Kidney epithelial cell (primary cell): ENCODE measurements at places on chromosomes 2 and 18. TPM values are rescaled to one million over a fixed set of nuclear protein-coding genes. Genes with fewer than 3 reads are reported as not detected.
A peak's percentile ranks its signal among the peaks of the same experiment; 100 is the strongest.

Gene CRACDL
- total RNA-seq: 1.4 TPM in 2 replicates

Gene PTH2R
- not detected in 2 replicates for total RNA-seq

Gene TMEM198
- total RNA-seq: 7.1 and 7.6 TPM in 2 replicates

Gene FZD7
- 13.5 and 14.5 TPM in 2 replicates for total RNA-seq

Gene UGT1A4
- total RNA-seq: not detected in 2 replicates

Gene HOXD12
- total RNA-seq: not detected in 2 replicates

GRCh38 chr18:21049306-21049705, 62.3 kb downstream of the ROCK1 start:
- DNase-seq: no peak

GRCh38 chr2:156657809-156658208, 221.6 kb downstream of the GPD2 start:
- no peak for DNase-seq

DNA sequence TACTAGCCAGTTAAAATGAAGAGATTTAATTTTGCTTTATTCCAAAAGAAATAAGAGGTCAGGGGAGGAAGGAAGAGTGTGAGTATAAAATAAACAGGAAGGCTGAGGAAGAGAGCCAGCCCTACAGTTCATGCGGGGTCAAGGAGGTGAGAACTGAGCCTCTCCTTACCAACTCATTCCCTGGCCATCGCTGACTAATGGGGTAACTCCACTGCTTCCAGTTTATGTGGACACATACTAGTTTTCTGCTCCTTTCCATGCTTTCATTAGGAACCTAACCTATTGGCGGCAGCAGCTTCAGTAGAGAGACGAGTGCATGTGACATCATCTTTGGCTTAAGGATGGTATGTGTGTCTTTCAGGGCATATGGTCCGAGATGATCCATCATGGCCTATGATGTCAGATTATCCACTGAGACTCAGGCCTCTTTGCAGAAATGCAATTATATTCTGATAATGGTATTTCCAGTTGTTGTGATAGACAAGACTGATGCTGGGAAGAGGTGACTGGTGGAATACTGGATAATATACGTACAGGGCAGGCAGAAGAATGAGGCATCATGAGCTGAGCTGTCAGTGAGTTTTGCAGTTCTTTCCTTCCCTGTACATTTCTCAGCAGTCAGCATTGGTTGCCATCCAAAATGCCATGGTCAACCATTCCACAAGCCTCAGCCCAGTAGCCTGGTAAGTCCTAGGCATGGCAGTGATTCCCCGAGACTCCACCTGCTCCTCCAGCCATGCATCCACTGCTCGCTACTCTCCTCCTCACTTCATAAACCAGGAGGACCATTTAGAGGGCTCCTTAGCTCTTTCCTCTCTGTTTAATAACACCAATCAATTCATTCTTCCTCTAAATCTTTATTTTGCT, 184.6 kb upstream of the OSR1 start:
- no peak for DNase-seq

- no peak for DNase-seq
These were observed 118.3 kb downstream of the SH3RF3 start for GRCh38 chr2:109247340-109247739.

- no peak for DNase-seq
These were observed 8.3 kb downstream of the WNT6 start for GRCh38 chr2:218867900-218868299.

DNA sequence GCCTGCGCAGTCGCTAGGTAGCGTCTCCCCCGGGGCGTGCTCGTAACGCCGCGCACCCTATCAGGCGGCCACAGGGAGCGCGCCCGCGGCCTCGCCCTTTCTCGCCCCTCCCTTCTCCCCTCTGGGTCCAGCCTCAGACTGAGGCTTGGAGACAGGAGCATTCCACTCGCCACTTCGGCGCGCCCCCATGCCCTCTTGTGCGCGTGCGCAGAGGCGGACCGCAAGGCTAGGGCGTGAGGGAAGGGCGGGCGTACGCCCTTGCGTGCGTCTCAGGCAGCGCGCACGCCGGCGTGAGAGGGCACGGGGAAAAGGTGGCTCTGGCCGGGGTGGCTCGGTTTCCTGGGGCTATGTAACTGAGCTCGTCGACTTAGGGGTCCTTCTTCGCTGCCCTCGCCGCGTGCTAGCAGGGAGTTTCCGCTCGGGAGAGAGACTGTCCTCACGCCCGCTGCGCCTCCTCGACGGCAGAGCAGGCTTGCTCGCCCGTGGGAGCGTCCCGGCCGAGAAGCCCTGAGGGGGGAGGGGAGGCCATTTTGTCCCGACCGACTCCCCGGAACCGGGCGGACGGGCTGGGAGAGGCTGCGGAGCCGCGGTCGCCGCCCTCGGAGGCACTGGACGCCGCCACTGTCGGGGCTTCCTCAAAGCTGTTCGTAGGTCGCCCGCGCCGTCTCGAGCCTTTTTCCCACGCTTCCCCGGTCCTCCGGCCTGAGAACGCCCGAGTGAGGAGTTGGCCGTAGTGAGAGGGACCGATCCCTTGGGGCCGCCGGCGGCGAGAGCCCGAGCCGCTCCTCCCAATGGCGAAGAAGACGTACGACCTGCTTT, at the start of gene RAB10:
Gene RAB10, plus strand, starts transcription at position 267 of the 819 bp plus-strand sequence. Its CDS starts 525 bp downstream, at position 792.
- peak; percentile 93 for DNase-seq

DNA sequence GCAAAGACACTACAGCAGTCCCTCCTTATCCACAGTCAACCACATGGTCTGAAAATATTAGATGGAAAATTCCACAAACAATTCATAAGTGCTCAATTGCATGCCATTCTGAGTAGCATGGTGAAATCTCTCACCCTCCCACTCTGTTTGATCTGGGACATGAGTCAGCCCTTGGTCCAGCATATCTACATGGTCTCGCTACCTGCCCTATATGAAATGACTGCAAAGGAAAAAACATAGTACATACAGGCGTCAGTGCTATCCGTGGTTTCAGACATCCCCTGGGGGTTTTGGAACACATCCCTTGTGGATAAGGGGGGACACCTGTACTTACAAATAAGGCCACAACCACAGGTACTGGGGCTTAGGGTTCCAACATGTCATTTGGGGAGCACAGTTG, 73.7 kb downstream of the CABLES1 start:
- DNase-seq: no peak

DNA sequence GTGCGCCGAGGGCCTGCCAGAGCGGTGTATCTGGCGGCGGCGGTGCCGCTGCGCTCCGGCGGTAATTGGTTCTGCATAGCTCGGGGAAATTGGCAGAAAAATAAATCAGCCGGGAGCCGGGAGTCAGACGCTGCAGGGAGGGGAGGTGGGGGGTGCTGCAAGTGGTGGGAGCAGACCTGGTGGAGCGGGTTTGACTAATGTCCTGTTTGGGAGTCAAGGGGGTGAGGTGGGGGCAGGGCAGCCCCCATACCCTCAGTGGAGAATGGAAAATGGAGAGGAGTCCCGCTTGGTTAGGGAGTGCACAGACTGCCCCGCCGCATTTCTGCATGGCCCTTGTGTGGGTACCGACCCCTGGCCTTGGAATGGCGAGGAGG, 107.3 kb downstream of the DYSF start:
- DNase-seq: no peak

DNA sequence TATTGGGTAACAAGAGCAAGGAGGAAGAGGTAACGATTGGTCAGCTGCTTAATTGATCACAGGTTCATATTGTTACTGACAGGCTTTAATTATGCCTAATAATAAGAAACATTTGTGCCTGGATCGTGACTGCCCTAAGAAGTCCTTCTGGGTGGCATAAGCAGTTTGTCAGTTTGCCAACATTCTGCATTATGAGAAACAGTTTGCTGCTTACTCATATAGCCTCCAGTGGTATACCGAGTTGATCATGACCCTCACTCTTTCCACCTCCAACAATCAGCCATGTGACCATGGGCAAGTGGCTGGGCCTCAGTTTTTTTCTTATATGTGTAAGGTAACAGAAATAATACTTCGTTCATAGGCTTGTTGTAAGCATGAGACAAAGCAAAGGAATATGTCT, 96.6 kb upstream of the CABLES1 start:
- peak; percentile 7 for DNase-seq
